Thymus (tissue), 14 donors: ENCODE measurements at places on chromosomes 2 and 18.

- no peaks in the 10 kb centered on the region for H3K36me3 ChIP-seq
- peaks cover 44% of the 10 kb centered on the region for H3K4me1 ChIP-seq
- H3K4me3 ChIP-seq: peak overlapping the region; percentile 24
- no peaks in the 10 kb centered on the region for H3K27me3 ChIP-seq
- DNase-seq: no peak
- H3K27ac ChIP-seq: peak overlapping the region; percentile 95
Measured at GRCh38 chr18:12750715-12751502, 48.1 kb downstream of the PSMG2 start.

- no peak overlapping the region for H3K27ac ChIP-seq
- H3K27me3 ChIP-seq: peaks cover 2% of the 10 kb centered on the region
- H3K36me3 ChIP-seq: no peaks in the 10 kb centered on the region
Measured at GRCh38 chr2:128498086-128498485, 179.4 kb upstream of the HS6ST1 start.

- no peak for DNase-seq
- no peaks in the 10 kb centered on the region for H3K27me3 ChIP-seq
- H3K4me3 ChIP-seq: no peak overlapping the region
- H3K4me1 ChIP-seq: no peaks in the 10 kb centered on the region
Measured at GRCh38 chr2:16425462-16426336, 239.9 kb downstream of the CYRIA start.

GRCh38 chr2:165560377-165560988 lies 91.0 kb downstream of the CSRNP3 start:
- H3K27me3 ChIP-seq: no peaks in the 10 kb centered on the region
- H3K4me1 ChIP-seq: no peaks in the 10 kb centered on the region
- H3K36me3 ChIP-seq: no peaks in the 10 kb centered on the region
- no peak overlapping the region for H3K4me3 ChIP-seq
- no peak overlapping the region for H3K27ac ChIP-seq

- H3K36me3 ChIP-seq: no peaks in the 10 kb centered on the region
- H3K27ac ChIP-seq: peak overlapping the region; percentile 58
- H3K27me3 ChIP-seq: no peaks in the 10 kb centered on the region
- H3K4me3 ChIP-seq: no peak overlapping the region
- DNase-seq: no peak
Measured at GRCh38 chr2:8515864-8516533, 165.9 kb upstream of the ID2 start.

- no peak for DNase-seq
- H3K4me1 ChIP-seq: no peaks in the 10 kb centered on the region
- no peak overlapping the region for H3K27ac ChIP-seq
Measured at GRCh38 chr2:160730296-160730995, 236.8 kb upstream of the RBMS1 start.
